ENCODE measurements at places on chromosomes 16 and 17.

DNA sequence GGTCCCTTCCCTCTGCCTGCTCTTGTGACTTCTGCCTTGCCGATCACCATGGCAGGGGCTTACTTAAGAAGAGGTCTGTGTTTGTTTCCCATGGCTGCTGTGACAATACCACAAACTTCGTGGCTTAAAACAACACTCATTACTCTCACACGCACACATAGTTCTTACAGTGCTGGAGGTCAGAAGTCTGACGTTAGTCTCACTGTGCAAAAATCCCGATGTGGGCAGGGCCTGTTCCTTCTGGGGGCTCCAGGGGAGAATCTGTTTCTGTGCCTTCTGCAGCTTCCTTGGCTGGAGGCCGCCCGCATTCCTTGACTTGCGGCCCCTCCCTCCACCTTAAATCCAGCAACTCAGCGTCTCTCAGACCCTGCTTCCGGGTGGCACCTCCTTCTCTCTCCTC, 249.2 kb upstream of the GSE1 start:
- DNase-seq, result no peak

DNA sequence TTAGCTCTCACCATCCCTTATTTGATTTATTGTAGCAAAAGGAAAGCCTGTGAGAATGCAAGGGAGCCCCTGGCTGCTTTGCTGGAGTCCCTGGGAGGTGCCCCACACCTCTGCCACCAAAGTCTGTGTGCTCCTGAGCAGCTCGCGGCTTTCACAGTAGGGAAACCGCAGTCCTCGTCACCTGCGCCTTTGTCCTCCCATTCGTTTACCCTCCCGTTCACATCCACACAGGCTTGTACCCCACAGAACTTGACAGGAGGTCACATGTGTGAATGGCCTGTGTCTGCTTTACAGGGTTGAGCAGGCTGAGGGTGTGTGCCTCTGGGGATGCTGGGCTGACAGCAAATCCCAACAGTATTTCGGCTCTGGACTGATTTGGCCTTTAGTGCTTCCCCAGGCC, 152.5 kb downstream of the LGALS9B start:
- no peak for DNase-seq

DNA sequence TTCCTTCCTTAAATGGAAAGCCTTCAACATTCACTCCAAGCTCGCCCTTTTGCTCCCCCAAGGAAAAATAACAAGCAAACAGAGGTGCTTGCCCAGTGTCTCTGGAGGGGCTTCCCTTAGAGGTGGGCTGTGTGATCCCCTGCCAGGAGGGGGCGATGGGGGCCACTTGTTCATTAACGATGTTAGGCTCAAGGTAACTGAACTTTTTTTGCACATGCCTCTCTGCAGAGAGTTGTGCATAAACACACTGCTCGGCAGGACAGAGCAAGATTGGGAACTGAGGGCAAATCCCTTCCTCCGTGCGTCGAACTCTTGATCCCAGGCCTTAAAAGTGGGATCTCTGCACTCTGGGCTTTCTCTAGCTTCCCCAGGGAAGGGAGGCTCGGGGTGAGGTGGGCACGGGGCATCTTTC, 15.5 kb upstream of the NAGLU start:
- DNase-seq, result no peak

DNA sequence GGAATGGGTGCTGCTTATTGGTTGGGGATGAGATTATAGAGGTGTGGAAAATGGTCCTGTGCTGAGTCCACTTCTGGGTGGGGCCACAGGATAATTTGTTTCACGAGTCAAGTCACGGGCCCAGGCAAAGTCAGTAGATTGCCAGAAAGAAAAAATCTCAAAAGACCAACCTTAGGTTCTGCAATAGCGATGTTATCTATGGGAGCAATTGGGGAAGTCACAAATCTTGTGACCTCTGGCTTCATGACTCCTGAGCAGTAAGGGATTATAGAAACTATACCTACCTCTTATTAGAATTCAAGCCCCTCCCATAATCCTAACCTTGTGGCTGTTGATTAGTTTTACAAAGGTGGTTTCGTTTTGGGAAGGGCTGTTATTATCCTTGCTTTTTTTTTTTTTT, 31.4 kb downstream of the WWP2 start:
- no peak for DNase-seq

DNA sequence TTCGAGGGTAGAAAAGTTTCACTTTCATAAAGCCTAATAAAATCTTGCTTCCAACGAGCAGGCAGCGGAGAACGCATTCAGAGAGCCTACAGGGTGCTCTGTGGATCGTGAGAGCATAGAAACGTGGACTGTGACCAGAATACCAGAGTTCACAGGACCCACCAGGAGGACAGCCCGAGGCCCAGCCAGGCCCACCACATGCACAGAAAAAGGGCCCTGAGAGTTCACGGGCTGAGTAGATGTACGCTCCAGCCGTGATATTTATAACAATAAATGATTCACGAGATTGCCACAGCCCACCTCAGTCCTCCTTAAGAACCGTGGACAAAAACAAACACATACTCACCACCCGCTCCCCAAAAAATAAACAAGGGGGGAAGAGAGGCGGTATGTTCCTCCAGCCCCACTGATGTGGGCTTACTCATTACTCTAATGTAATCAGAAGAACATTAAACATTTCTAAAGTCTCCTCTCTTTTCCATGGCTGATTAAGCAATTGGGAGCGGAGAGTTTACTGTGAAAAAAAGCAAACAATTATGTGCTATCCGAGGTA, 207.2 kb downstream of the C16orf78 start:
- DNase-seq, result no peak

DNA sequence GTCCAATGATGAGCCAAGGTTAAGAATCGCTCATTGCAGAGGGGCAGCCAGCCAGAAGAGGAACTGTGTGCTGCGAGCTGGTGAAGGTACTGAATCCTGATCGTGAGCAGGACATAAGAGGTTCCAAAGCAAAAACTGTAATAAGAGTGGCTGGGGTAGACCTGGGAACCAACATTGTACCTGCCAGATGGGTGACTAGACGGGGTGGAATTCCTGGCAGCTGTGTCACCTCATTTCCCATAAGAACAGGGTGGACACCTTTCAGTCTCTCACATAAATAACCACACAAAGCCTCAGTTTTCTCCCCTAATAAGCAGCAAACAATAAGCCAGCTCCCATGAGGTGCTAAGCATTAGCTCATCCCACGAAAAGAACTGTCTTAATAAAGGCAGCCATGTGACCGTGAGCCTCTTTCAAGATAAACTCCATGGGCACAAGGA, 290.3 kb downstream of the SOX9 start:
- DNase-seq, result no peak

- DNase-seq, result no peak
Observed at GRCh38 chr17:77424585-77425344, 284.0 kb downstream of the SEC14L1 start.

GRCh38 chr17:2700030-2700490, 11.5 kb downstream of the CLUH start:
- DNase-seq, result no peak

GRCh38 chr16:67148656-67149275, 2.0 kb downstream of the B3GNT9 start:
- no peak for DNase-seq

- peak; percentile 72 for DNase-seq
Observed at GRCh38 chr16:84718-85406, 6.8 kb downstream of the MPG start.

DNA sequence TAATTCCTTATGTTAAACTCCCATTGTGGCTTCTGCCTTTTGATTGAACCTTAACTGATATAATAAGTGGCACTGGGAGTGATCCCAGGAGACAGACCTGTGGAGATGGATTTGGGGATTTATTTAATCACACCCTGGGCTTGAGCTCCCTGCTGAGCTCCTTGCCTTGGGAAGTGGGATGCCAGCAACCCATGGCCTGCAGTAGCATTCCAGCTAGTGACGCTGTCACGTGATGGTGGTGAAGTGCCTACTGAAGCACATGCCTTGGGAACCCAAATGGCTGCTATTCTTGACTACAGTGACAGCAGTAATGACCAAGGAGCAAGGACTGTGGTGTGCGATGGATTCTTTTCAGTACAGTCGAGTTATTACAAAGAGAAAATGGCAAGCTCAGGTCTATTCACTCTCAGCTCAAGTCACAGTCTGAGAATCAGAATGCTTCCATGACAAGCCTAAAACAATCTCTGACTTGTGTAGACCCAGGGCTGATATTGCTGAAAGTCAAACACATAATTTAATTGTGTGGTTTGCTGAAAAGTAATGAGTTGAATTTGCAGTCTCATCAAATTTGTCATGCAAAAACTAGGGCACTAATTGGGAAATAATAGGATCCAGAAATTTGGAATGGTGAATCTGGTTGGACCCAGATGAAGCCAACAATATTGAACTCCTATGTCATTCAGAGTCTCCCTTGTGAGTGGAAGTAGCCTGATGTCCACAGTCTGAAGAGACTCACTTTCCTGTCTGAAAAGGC, 47.1 kb downstream of the BCL7C start:
- DNase-seq, result no peak

- DNase-seq, result no peak
Observed at GRCh38 chr16:47705266-47705665, 244.1 kb downstream of the PHKB start.

- no peak for DNase-seq
Observed at GRCh38 chr17:77803726-77804125, 154.8 kb upstream of the TNRC6C start.

DNA sequence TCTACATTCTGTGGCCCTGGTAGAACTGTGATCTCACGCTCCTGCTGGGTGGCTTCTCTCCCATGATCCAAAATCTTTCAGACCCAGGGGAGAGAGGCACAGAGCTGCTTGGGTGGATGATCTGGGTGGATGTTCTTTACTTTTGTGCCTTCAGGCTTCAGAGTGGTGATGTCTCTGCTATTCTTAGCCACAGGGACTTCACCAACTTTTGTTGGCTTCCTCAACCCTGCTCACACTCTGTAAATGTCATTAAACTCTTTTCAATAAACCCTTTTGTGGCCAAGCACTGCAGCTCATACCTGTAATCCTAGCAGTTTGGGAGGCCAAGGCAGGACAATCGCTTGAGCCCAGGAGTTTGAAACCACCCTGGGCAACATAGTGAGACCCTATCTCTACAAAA, 7.6 kb downstream of the CLEC10A start:
- DNase-seq, result no peak

DNA sequence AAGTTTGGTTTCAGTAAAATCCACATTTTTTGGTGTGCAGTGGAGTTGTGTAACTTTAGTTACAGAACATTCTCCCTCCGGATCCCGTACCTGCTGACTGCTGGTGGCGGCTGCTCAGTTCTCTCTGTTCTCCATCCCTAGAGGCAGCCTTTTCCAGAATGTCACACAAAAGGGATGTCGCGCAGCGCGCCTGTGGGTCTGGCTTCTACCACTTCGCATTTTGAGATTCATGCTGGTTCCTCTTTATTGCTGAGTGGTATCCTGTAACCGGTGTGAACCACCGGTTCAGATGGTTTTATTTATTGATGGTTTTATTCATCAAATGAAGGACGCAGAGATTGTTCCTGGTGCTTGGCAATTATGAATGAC, 981 bp upstream of the CEP131 start:
- DNase-seq, result no peak

DNA sequence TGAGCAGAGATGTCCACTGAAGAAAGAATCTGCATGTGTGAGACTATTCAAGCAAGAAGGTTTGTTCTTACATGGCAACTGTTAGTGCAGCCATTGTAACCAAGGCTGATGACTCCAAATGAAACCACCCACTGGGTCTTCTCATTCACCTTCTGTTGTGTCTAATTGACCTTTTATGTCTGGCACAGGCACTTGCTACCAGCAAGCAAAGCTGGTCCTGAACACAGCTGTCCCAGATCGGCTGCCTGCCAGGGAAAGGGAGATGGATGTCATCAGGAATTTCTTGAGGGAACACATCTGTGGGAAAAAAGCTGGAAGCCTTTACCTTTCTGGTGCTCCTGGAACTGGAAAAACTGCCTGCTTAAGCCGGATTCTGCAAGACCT, 3.6 kb downstream of the CDC6 start:
- no peak for DNase-seq

- no peak for DNase-seq
Observed at GRCh38 chr16:81170824-81171223, 67.7 kb upstream of the BCO1 start.
